Cardiac atrium fibroblast (primary cell): ENCODE measurements at places on chromosomes 12 and 14. TPM values are rescaled to one million over a fixed set of nuclear protein-coding genes. Genes with fewer than 3 reads are reported as not detected.

CEBPE gene
- total RNA-seq, result not detected in 2 replicates

TAS2R13 gene
- not detected in 2 replicates for total RNA-seq

SOCS2 gene
- 19.1 and 33.6 TPM in 2 replicates for total RNA-seq

TRHDE gene
- total RNA-seq, result 0.90 TPM in 1 of 2 replicates, not detected in the other

LACRT gene
- not detected in 2 replicates for total RNA-seq

SERPINA3 gene
- total RNA-seq, result 324 and 530 TPM in 2 replicates

MOAP1 gene
- 11.7 and 19.9 TPM in 2 replicates for total RNA-seq

HSP90AA1 gene
- total RNA-seq, result 227 and 360 TPM in 2 replicates

EGLN3 gene
- total RNA-seq, result 12.3 and 17.7 TPM in 2 replicates

KRT74 gene
- total RNA-seq, result not detected in 2 replicates

KRT72 gene
- total RNA-seq, result not detected in 2 replicates

PEX5 gene
- total RNA-seq, result 13.2 and 27.9 TPM in 2 replicates
